ENCODE measurements at places on chromosomes 16 and 17.

DNA sequence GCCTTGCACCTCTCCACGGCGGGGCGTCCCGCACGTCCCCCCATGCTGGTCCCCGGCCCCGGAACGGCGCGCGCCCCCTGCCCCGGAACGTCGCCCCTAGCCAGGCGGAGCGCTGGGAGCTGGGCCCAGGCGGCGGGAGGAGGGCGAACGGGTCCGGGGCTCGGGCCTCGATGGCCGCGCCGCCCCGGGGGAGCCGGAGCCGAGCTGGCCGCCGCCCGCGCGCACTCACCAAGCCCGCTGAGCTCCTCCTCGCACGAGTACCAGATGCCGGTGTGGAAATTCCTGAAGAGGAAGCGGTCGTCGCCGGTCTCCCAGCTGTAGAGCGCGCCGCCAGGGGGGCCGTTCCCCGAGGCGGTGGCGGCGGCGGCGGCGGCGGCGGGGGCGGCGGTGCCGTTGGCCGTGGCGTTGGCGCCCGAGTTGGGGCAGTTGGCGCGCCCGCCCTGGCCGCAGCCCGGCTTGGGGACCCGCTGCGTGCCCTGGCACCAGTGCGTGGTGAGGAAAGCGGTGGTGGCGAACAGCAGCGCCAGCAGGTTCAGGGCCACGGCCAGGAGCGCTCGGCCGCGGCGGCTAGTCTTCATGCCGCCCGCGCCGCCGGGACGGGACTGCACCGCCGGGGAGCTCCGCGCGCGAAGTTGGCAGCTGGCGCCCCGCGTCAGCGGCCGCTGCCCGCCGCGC is 530 bp downstream of the GSG1L start:
- no peak for DNase-seq

- no peak for DNase-seq
Measured at GRCh38 chr17:7445619-7445968, 733 bp downstream of the CHRNB1 start.

- no peak for DNase-seq
Measured at GRCh38 chr17:64240261-64240740, 22.8 kb downstream of the TEX2 start.

DNA sequence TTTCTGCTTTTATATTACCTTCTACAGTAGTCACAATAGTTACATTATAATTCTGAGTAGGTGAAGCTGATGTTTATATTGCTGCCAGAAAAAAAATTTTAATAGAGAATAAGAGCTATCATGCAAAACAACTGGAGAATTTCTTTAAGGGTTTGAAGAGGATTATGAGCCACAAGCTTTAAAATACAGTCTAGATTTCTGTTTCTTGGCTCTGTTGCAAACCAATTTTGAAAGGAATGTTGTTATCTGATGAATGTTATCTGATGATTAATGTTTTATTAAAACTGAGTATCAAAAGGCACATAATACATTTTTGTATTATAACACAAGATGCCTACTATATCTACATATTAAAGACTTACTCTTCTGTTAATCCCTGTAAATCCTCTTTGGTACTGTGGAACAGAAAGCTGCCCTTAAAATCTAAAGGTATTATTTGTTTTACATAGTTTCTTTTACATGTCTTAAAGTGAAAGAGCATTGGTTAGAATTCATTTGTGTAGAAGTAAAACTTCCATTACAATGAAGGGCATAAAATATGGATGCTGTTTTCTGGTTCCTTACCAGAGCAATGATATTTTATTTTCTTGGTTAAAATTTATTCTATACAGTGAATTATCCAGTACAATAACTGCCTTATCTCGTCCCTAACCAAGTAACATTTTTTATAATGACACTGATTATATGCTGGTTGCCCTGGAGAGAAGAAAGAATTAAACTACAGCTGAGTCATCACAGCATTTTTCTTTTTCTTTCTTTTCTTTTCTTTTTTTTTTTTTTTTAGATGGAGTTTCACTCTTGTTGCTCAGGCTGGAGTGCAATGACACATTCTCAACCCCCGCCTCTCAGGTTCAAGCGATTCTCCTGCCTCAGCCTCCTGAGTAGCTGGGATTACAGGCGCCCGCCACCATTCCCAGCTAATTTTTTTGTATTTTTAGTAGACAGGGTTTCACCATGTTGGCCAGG is 205.7 kb downstream of the TANC2 start:
- no peak for DNase-seq

GRCh38 chr17:9893411-9894012 is 11.6 kb downstream of the RCVRN start:
- no peak for DNase-seq

Data from stimulated activated CD4-positive, alpha-beta T cell treated with anti-CD3 and anti-CD28 coated beads, Interleukin-4, amount 100 ng/mL, for 1 hour (primary cell).